DMS79 treated with DMSO at 0.1 percent for 48 hours (cell line): ENCODE measurements at places on chromosomes 2 and 18.

GRCh38 chr2:146147448-146148012 lies 1627.6 kb upstream of the ZEB2 start:
- DNase-seq, result no peak

DNA sequence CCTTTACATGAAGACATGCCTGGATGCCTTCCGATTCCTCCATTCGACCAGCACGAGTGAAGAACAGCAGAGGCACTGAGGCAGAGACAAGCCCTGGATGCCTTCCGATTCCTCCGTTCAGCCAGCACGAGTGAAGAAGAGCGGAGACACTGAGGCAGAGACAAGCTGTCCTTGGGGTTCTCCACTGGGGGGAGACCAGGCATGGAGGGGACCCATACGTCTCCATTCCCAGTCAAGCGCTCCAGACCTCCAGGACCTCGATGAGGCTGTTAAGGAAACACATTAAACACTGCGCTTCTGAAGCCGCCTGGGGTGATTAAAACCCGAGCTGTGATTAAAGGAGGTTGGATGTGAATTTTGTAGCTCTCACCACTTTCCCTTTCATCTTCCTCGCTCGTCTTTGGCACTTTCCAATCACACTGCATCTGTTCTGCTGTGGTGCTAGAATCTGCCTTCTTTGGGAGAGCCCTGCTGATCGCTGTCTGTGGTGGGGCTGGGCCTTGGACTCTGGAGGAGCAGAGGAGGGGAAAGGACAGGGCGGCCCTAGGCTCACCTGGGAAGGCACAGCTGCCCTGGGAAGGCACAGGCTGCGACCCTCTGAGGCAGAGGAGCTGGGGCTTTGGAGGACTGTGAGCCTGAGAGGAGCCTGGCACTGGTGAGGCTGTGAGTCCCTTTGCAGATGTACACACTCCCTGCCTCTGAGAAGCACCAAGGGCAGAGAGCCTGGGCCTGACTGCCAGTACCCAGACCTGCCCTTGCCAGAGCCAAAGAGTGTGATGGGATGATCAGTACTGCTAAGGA lies 463.1 kb upstream of the HS6ST1 start:
- DNase-seq, result no peak

DNA sequence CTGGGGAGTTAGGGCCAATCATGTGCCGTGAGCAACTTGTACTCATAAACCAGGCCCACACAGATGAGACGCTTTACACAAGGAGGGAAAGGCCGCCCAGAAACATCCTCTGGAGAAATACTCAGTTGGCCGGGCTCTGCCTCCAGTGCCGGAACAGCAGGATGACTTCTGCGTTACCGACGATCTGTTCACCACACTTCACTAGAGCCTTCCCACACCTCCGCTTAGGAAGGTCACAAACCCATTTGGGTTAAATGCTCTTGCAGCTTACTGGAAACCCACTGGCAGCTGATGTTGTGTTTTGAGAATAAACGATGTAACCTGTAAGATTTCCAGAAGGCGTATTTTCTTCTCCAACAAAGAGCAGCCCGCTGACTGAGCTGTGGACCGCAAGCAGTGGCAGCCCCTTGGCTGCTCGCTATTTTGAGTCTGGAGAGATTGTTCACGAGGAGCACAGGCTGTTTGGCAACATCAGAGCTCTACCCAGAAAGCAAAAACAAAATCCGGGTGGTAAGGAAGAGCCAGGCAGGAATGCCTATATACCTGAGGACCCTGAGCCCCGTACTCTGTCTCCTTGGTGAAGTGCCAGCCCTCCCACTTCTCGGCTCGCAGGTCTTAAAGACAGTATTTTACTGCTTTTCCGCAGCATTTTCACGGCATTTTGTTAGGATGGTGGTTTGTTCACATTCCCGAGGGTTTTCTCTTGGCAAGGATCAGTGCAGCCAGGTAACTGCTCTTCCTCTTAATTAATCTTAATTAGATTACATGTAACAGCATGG lies 44.0 kb downstream of the COLEC12 start:
- DNase-seq, result no peak

DNA sequence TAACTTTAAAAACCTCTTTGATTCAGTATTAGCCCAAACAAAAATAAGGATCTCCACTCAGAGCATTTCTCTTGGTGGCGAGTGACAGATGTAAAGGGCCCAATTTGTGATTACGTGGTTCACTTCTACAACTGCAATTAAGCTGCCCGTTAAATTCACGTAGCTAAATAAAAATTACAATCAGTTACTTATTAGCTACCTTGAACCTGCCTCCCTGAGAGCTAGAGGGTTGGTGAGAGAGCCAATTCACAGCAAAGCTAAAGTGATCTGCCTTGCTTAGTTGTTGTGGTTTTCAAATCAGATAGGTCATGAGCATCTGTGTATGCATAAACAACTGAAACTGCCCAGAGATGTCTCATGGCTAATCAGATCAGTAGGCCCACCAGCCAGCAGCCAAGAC lies 156.7 kb downstream of the RNF152 start:
- DNase-seq, result no peak

DNA sequence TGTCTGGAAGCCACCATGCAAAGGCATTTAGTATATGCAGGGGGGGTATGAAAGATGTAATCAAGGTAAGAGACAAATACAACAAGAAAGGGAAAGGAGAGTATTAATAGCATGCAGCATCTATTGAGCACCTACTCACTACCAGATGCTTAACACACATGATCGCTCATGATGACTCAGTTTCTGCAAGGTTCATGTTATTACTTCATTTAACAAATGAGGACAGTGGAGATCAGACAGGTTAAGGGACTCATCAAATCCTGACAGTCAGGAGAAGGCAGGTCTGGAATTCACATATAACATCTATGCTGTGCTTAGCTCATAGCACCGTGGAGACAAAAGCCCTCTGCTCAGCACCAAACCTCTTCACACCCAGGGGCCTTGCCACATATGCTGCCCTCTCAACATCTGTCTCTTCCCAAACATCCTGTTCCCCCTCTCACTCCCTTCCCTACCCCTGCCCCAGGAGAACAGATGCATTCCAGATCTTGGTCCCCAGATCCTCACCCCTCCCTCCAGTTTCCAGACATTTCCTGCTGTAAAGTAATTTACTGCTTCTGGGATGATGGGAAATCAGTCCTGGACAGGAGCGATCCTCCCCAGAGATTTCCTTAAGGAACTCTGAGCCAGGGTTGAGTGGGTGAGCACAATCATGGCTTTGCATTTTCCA lies 155.3 kb downstream of the ANTXR1 start:
- no peak for DNase-seq

GRCh38 chr2:165280356-165280755 lies 41.1 kb downstream of the SCN2A start:
- DNase-seq, result no peak

DNA sequence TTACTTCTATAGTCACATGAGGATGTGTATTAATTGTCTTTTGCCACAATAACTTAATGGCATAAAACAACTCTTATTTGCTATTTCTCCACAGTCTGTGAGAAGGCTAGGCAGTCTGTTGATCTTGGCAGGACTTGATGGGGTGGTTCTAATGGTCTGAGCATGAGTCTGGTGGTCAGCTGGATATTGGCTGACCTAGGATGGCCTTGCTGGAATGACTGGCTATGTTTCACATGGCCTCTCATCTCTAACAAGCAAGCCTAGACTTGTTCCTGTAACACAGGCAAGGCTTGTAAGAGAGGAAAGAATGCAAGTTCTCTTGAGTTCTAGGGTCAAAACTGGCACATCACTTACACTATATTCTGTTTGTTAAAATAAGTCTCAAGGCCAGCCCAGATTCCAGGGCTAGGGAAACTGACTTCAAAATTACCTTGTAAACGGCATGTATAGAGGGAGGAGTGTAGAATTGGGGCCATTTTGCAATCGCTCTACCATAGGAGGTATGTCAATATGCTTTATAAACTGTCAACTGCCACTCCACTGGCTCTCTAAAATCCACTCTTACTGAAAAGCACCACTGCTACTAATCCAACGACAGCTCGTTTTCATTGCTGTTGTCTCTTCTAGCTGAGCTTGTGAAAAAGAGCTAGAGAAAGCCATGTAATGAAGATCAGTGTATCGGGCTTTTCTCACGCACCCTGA lies 325.0 kb upstream of the PKDCC start:
- DNase-seq, result no peak

- no peak for DNase-seq
Measured at GRCh38 chr18:44635546-44635945, 45.1 kb upstream of the SETBP1 start.

GRCh38 chr2:241514986-241515737 lies 6.8 kb upstream of the STK25 start:
- no peak for DNase-seq

GRCh38 chr2:136236019-136236418 lies 118.1 kb upstream of the CXCR4 start:
- no peak for DNase-seq

GRCh38 chr18:21701621-21702020 lies 3.0 kb downstream of the ABHD3 start:
- DNase-seq, result peak; percentile 21

GRCh38 chr2:19255481-19255880 lies 102.9 kb downstream of the OSR1 start:
- no peak for DNase-seq

GRCh38 chr18:72174972-72175649 lies 369.0 kb downstream of the CBLN2 start:
- no peak for DNase-seq
